ENCODE measurements at places on chromosomes 7 and 10. TPM values are rescaled to one million over a fixed set of nuclear protein-coding genes. Genes with fewer than 3 reads are reported as not detected.

GRCh38 chr7:7857143-7857583, 111.4 kb upstream of the GLCCI1 start:
- DNase-seq, result peak; percentile 14

AKR1D1 gene
- not detected for total RNA-seq

ASB4 gene
- 0.12 TPM for total RNA-seq

ANXA8L1 gene
- total RNA-seq, result not detected

- DNase-seq, result no peak
Observed at GRCh38 chr7:21430575-21430954, 2.7 kb downstream of the SP4 start.

HEPACAM2 gene
- total RNA-seq, result not detected

SPDYE2 gene
- total RNA-seq, result not detected

DNA sequence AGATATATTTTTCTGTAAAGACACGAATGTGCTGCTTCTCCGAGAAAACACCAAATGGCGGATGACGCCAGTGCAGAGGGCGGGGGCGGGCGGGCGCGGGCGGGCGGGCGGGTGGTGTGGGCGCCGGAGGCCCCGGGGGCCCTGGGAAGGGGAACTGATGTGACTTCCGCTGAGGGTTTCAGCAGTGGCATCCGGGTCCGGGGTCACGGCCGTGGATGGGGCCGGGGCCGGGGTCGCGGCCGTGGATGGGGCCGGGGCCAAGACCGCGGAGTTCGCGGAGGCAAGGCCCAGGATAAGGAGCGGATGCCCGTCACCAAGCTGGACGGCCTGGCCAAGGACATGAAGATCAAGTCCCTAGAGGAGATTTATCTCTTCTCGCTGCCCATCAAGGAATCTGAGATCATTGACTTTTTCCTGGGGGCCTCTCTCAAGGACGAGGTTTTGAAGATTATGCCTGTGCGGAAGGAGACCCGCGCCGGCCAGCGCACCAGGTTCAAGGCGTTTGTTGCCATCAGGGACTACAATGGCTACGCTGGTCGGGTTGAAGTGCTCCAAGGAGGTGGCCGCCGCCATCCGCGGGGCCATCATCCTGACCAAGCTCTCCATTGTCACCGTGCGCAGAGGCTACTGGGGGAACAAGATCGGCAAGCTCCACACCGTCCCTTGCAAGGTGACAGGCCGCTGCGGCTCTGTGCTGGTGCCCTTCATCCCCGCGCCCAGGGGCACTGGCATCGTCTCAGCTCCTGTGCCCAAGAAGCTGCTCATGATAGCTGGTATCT, 20.3 kb upstream of the IGF2BP3 start:
- peak; percentile 53 for DNase-seq

DNA sequence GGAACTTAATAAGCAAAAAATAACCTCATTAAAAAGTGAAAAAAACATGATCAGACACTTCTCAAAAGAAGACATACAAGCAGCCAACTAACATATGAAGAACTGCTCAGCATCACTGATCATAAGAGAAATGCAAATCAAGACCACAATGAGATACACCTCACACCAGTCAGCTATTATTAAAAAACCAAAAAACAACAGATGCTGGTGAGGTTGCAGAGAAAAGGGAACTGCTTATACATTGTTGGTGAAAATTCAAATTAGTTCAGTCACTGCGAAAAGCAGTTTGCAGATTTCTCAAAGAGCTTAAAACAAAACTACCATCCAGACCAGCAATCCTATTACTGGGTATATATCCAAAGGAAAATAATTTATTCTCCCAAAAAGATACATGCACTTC, 513.3 kb downstream of the MDFIC start:
- DNase-seq, result no peak

DNA sequence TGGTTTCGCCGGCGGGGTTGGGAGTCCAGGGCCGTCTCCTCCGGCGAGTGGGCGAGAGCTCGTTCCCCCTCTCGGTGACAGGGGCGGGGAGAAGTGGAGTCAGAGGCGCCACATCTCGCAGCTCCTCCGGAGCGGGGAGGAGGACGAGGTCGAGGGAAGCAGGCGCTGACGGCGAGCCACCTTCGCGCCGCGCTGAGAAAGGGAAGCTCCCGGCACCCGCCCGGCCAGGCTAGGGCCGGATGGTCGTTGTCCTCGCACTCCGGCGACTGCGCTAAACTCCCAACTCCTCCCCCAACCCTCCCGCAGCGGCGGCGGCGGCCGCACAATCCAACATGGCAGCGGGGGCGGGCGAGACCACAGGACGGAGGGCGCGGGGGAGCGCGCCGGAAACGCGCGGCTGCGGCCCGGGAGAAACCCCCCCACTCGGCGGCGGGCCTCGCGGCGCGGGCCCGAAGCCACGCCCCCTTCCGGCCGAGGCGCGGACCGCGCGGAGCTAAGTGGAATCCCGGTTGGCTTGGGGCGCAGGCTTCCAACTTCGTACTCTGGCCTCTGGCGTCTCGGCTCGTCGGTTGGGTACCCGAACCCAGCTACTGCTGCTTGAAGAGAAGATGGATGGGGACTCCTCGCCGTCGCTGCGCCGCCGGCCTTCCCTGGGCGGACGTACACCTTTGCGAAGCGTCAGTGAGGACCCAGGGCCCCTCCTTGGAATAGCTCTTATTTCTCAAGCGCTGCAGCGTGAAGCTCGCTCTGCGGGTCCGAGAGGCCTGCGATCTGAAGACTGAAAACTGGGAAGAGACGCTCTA, at the start of gene WASL:
TSS of gene WASL (minus strand) at position 270 of the 803 bp plus-strand sequence. CDS start at position 1, 269 bp downstream.
- peak; percentile 90 for DNase-seq

DNA sequence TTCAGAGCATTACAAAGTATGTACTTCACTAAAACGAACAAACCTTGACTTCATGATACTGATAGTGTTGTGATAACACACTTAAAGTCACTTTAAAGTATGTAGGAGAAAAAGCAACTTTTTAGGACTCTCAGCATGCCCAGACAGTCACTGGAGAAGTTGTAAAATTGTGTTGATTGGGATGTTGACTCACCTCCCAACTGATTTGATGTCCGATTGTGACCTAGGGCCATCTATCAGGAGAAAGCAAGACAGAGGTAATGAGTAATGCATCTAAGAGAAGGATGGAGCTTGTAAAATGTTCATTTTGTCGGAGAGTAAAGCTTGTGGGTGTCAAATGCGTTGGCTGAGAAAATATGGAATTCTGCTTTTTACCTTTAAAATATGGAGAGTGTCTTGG, 135.4 kb upstream of the SEMA3D start:
- no peak for DNase-seq

DNA sequence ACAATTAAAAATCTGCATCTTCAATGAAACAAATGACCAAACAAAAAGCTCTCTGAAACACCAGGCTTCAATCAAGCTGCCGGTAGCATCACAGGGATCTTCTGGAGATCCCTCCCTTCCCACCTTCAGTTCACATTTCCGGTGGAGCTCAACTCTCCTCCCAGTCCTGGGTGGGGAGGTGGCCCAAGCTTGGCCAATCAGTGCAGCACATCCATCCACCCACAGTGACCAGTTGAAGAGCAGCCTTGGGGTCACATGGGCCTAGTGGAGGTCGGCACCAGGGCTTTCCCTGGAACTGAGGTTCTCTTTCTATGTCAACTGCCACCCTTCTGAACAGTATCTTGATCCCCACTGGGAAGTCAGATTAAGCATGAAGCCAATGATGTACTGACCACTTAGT, 620.1 kb upstream of the MGMT start:
- DNase-seq, result no peak

CACNA2D1 gene
- total RNA-seq, result 7.2 TPM

DNA sequence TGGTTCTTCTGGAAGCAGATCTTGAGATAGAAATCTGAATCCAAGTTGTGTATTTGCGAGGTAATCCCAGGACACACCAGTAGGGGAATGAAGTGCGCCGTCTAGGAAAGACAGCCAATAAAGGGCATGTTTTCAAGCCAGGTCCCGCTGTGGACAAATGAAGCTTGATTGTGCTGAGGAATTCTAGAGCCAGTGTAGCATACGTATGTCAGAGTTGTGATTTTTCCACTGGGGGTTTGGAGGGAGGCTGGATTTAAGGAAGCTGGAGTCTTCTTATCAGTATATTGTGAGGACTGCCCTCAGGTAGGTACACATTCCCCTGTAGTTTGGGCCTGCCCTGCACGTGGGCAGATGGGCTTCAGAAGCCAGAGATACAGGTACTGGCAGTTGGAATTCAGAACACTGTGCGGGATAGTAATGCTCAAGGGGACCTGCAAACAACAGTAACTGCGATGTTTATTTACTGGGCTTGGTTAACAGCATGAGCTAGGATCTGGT, 50.9 kb downstream of the GALNT11 start:
- DNase-seq, result peak; percentile 11

HKDC1 gene
- 3.9 TPM for total RNA-seq

- DNase-seq, result peak; percentile 16
Observed at GRCh38 chr10:25867321-25867720, 66.7 kb upstream of the MYO3A start.

SPDYE8 gene
- total RNA-seq, result not detected

GRCh38 chr10:108545921-108546320, 1377.4 kb downstream of the XPNPEP1 start:
- no peak for DNase-seq

ADCYAP1R1 gene
- total RNA-seq, result not detected

DNA sequence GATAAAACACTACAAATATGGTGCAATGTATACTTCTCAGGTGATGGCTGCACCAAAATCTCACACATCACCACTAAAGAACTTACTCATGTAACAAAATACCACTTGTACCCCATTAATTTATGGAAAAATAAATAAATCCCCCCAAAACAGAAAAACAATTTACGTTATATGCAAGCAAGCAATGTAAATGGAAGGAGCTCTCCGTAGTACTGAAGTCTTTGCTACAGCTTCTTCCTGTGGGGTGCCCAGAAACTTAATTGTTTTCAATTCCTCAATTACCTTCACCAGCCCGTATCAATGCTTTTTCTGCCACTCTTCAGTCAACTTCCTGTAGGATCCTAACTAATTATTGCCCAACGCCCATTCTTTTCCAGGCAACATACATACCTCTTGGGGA, 138.1 kb downstream of the RELN start:
- DNase-seq, result peak; percentile 25

ZPBP gene
- total RNA-seq, result not detected

GRCh38 chr7:151013733-151014497, 10.4 kb downstream of the ATG9B start:
- peak; percentile 81 for DNase-seq

GRCh38 chr7:157519246-157519645, 182.4 kb downstream of the DNAJB6 start:
- DNase-seq, result no peak

KIF20B gene
- 39.0 TPM for total RNA-seq

MACROH2A2 gene
- total RNA-seq, result 1.8 TPM

AUTS2 gene
- total RNA-seq, result 0.10 TPM

DNA sequence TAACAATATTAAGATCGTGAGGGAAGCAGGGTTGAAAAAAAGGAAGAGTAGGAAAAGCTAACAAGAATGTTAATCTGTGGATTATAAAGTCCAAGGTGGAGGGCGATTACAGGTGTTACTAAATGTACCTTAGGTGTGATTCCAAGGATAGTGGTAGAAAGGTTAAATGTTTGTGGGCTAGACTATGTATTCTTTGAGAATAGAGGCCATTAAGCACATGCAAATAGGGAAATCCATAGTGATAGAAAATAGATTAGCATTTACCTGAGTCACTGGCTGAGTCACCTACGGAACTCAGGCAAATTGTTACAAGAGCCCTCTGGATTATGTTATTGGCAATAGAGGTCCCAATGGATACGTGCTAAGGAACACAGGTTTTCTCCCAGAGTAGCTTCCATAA, 9.0 kb downstream of the MGAM2 start:
- DNase-seq, result no peak

GRCh38 chr10:101693978-101694673, 844 bp downstream of the FBXW4 start:
- peak; percentile 47 for DNase-seq

- no peak for DNase-seq
Observed at GRCh38 chr10:87605628-87606251, 53.9 kb upstream of the PAPSS2 start.

DNA sequence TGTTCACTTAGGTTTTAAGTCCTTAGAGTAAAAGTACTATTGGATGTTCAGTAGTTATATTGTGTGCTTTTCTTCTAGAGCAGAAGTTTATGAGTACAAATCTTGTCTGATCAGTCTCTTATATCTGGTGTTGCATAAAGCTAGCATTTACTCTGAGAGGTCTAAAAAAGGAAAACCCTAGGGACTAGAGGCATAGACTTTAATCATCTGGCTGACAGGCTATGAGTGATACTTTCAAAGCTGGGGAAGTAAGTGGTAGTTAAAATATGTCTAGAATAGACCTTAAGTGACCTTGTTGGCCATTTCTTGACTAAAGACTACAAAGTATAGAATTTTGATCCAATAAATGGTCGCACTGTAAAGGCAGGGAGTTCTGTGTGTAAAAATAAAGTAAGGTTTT, 32.9 kb upstream of the PHYHIPL start:
- no peak for DNase-seq

DNA sequence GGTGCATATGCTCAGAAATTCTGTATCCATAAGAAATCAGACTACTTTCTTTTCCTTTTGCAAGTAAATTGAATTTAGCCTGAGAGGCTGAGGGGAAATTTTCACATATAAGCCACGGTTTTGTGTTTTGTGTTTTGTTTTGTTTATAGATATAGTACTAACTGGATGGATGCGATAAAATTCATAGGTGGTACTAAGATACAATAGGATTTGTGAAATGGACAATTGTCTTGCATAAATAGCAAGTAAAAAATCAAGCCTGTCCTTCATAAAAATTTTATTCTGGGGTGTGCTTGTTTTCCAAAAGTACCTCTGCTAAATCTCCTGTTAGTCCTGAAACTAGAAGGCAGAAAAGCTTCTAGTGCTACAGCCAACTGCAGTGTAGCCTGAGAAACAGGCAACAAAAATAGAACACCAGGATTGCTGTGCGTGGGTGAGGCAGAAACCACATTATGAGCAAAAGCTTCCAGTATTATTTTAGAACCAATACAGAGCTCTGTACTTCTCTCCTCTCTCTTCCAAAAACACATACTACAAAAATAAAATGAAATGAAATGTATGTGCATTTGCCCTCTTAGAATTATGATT, 634 bp upstream of the HDAC9 start:
- DNase-seq, result peak; percentile 72

DNA sequence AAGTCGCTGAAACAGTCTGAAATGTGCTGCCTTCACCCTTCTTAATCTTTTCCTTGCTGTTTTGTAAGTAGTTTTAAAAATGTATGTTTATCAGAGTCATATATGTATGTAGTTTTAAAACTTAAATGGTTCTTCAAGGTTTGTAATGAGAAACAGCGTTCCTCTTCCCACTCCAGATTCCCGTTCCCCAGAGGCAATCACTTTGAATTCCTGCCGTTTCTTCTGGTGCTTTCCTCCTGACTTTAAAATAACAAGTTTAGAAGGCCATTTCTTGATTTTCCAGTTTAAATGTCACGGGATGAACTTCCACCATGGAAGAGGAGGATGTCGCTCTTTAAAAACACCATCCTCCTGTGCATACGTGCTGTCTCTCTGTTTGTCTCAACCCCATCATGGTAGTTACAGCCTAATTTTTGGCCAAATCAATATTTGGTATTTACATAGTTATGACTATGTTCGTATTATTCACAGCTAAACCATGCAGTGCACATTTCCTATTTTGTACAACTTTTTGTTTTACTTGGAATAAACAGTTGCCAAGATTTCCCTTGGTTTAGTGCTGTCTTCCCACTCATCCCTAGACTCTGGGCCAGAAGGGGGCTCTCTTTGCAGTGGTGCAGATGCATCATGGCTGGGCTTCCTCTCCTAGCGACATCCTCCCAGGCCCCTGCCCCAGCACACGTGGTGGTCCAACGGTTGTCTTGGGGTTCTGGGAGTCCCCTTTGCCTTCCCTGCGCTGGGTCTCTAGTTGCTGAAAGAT, 151.4 kb downstream of the PTPN20 start:
- no peak for DNase-seq

UBE2D1 gene
- total RNA-seq, result 21.5 TPM

- peak; percentile 35 for DNase-seq
Observed at GRCh38 chr7:142563470-142563869, 185.8 kb upstream of the PRSS1 start.
